ENCODE measurements at places on chromosomes 12 and 14.
A peak's percentile ranks its signal among the peaks of the same experiment; 100 is the strongest.

GRCh38 chr14:79708426-79709388, 502.6 kb downstream of the DIO2 start:
- peak; percentile 61 for DNase-seq

GRCh38 chr12:19220852-19221466, 91.4 kb downstream of the PLEKHA5 start:
- DNase-seq = no peak

- DNase-seq = no peak
Observed at GRCh38 chr14:36315159-36315853, 5.1 kb downstream of the MBIP start.

DNA sequence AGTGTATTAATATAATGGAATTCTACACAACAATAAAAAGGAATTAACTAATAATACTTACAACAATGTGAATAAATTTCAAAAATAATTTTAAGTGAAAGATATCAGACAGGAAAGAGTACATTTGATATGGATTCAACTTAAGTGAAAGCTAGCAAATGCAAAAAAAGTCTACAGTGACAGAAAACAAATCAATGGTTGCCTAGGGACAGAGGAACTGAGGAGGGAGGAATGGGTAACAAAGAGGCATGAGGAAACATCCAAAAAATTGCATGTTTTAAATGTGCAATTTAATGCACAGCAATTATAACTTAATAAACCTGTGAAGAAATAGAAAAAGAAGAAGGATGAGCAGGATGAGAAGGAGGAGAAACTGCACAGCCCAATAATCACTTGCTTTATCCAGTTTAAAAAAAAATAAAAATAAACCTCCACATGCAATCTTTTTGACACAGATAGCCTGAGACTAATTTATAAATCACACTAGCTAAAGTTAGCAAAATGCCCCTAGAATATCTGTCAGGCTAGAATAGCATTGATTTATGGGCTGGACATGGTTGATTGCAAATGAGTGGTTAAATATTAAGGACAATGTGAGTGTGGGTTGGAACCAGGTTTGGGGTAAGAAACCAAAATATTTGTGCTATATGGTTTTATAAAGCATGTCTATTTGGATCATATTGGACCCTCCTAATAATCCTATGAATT, 1089.1 kb downstream of the TRHDE start:
- no peak for DNase-seq

DNA sequence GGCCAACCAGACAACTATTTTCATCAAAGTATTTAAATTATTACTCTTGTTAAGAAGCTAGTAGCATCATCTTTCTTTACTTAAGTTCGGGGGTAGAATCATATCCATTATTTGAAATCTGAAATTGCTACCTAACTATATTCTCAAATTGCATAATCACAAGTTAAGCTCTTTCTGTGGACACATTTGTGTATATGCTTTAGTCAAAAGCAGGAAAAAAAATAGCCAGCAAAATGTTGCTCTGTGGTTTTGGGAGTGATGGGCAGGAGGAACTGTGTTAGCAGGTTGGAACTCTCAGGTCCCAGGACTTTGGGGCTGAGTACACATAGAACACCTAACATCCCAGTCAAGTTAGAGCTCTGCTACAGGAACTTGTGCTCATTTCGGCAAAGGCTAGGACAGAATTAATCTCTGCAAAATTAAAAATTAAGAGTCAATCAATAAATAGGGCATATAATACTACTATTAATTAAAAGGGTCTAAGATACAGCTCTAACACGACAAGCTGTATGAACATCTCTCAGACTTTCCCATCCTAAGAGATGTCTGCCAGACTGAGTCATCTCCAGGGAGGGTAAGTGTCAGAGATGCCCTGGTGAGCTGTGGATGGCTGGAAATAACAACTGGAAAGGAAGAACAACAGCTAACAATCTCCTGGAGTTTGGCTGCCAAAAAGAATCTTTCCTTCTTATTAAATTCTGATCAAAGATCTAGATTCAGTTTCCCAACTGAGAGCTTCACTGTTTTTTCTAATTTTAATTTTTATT, 203.5 kb upstream of the GZMB start:
- no peak for DNase-seq

- DNase-seq = no peak
Observed at GRCh38 chr12:109273354-109273753, 35.7 kb downstream of the FOXN4 start.

DNA sequence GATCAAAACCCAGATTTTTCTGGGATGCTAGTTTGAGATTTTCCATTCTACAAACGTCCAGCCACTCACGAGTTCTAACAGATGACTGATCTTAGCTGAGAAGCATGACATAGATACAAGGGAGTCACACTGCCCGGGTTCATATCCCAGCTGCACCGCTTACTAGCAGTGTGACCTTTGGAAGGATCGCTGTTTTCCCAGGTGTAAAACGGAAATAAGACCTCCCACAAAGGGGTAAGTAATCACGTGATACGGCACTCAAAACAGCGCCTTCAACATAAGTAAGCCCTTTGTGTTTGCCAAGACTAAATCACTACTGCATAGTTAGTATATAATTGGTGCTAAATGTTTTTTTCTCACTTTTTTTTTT, 624 bp upstream of the PWP1 start:
- DNase-seq = peak; percentile 17

GRCh38 chr12:98745578-98746391, 100.7 kb downstream of the APAF1 start:
- no peak for DNase-seq

DNA sequence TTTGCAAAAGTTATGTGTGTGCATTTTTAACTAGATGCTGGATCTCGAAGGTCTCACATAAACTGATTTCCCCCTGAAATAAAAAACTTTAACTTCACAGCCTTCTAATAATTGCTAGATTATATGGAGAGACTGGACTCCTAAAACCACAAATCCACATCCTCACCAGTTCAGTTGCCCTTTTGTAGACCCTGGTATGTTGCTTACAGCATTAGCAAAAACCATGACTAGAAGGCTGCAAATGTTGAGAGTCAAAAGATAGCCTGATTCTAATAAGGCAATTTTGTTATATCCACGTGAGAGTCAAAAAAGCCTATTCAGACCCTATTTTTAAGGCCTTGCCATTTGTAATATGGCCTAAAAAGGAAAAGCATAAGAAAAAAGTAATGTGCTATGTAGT, 37.4 kb downstream of the RASSF8 start:
- DNase-seq = no peak

- no peak for DNase-seq
Observed at GRCh38 chr14:76456200-76456599, 80.3 kb downstream of the ESRRB start.

GRCh38 chr12:1915082-1915968, 3.1 kb downstream of the CACNA2D4 start:
- DNase-seq = no peak

DNA sequence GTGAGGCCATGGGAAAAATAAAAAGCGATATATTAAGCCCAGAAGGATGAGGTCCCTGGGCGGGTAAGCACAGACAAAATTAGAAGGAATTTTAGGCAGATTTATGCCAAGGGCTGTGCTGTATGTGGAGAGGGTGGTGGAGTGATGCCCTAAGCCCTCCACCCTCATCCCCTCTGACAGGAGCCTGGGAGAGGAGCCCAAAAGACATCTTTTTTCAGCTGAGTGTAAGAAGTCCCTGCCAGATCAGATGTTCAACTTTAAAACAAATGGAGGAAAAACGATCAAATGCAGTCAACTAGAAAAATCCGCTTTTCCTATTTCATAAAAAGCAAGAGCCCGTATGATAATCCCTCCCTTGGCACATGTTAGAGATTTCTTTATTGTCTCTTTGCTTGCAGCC, 47.7 kb upstream of the NRXN3 start:
- no peak for DNase-seq

DNA sequence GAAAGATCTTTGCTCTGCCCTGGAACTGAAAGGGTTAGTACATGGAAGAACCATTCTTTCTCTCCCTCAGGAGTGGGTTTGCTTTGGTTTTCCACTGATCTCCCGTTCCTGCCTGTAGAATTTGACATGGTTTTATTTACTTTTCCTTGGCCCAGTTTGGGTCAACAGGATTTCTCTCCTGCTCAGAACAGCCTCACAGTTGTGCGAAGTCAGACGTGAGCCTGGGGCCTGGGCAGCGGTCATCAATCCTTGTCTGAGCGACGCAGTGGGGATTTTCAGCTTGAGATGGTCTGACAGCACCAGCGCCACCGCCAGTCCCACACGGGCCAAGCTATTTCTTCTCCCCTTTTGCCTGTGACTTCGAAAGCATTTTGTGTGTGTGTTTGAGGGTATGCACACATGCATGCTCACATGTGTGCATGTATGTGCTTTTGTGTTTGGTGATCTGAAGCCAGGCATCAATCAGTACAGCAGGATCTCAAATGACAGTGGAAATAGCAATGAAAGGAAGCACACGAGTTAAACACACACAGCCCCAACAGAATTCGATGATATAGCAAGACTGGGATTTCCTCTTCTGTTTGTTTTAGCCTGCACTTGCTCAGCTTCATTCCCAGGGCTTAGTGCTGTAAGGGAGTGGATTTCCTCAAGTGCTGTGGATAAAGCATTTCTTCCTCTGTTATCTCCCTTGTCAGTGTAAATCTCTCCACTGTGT, 58.3 kb downstream of the SMOC1 start:
- no peak for DNase-seq

DNA sequence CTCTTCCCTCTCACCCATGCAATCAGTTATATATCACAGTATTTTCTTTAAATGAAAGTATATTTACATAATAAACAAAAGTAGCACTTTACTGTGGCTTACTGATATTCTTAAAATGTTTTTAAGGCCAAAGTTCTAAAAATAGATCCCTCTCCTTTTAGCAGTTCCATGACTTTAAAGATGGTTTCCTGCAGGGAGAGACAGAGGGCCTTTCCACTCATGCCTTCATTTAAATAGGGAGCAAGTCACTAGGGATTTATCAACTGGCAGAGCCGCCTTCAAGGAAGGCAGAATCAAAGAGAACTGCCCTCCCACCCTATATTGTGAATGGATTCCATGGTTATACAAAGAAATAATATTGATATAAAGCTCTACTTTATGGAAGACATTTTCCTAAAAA, 55.5 kb downstream of the DUSP16 start:
- no peak for DNase-seq

DNA sequence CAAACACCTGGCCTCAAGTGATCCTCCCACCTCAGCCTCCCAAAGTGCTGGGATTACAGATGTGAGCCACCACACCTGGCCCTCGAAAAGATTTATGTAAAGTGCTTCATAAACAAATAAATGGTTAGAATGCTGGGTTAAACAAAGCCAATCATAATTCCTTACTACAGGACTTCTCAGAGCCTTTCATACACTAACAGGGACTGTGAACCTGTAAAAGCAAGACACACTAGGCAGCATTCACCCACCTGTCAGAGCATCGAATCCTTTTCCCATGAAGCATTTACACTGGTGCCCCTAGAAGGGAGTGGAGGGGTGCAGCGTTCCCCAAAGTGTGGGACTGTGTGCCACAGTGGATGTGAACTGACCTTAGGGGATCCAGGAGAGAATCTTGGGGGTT, 29.5 kb downstream of the TRPV4 start:
- no peak for DNase-seq

DNA sequence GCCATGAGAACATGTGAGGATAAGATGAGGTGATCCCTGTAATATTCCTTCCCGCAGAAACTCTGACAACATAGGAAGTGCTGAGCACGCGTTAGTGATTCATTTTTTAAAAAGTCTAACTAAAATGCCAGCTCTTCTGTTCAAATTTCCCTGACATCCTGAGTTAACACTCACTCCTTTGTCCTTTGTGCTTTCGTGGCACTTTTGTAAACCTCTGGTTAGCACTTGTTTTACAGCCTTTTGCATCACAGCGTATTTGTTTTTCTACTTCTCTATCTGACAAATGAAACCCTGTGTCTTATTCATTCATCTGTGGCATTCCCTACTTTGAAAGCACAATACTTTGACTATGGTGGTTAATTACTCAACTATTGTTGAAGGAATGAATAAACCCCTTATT, 313.6 kb downstream of the NUAK1 start:
- DNase-seq = no peak

DNA sequence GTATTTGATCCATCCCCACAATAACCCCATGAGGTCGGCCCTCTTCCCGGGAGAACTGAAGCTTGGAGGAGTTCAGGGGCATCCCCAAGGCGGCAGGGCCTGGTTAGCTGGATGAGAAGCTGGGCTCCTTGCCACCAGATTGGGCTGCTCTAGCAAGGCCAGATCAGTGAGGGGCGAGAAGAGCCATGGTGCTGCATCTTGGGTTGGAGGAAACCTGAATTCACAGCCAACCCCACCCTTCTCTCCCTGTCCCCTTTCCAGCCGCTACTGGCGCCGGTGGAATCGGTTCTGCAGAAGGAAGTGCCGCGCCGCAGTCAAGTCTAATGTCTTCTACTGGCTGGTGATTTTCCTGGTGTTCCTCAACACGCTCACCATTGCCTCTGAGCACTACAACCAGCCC, 228.6 kb upstream of the FKBP4 start:
- DNase-seq = no peak

- no peak for DNase-seq
Observed at GRCh38 chr12:57142727-57143126, 4.7 kb downstream of the LRP1-AS start.

- no peak for DNase-seq
Observed at GRCh38 chr12:15088105-15088504, 115.3 kb downstream of the PDE6H start.

GRCh38 chr12:93502802-93503623, 35.7 kb downstream of the MRPL42 start:
- peak; percentile 31 for DNase-seq

GRCh38 chr14:69815556-69815955, 18.5 kb upstream of the SLC10A1 start:
- DNase-seq = no peak

- no peak for DNase-seq
Observed at GRCh38 chr12:48525332-48525731, at the start of gene OR8S1. OR8S1 (plus strand) TSS chr12:48525632; CDS start chr12:48525632, 0 bp downstream.

DNA sequence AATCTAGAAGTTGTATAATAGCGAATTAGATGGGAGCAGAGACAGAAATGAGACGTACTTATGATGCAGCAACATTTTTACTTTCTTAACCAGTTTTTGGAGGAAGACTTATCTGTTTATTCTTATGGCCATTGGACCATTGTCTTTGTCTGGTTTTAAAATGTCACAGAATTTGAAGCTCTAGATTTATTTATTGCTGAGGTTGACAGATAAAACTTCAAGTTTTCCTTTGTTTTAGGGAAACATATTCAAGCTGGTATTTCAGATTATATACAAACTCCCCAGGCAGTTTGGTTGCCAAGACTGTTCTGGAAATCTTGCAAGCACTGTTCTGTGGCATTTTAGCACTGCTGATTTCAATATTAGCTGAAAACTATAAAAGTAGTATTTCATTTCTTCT, 1021.7 kb downstream of the GALC start:
- DNase-seq = no peak

- no peak for DNase-seq
Observed at GRCh38 chr12:46390304-46390703, 17.7 kb upstream of the SLC38A2 start.

- DNase-seq = no peak
Observed at GRCh38 chr14:39469094-39469710, 37.0 kb upstream of the FBXO33 start.

DNA sequence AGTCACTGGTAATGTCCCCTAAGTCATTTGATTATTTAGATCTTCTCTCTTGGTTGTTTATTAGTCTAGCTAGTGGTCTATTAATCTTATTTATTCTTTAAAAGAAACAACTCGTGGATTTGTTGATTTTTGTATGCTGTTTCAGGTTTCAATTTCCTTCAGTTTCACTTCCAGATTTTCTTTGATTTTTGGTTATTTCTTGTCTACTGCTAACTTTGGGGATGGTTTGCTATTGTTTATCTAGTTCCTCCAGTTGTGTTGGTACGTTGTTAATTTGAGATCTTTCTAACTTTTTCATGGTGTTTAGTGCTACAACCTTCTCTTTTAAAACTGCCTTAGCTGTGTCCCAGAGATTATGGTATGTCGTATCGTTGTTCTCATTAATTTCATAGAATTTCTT, 18.5 kb upstream of the CD69 start:
- DNase-seq = no peak

Data from putamen (tissue), 1 donor.